Posterior vena cava (tissue), 2 donors: ENCODE measurements at places on chromosomes 6 and 20. TPM values are rescaled to one million over a fixed set of nuclear protein-coding genes. Genes with fewer than 3 reads are reported as not detected.

PRDM13 gene
- total RNA-seq, result not detected

MYMX gene
- not detected for total RNA-seq

GRCh38 chr6:89197141-89197540 lies 20.0 kb downstream of the GABRR1 start:
- no peak for DNase-seq

GRCh38 chr6:117550618-117551242 lies 51.6 kb downstream of the GOPC start:
- no peak for DNase-seq

DNA sequence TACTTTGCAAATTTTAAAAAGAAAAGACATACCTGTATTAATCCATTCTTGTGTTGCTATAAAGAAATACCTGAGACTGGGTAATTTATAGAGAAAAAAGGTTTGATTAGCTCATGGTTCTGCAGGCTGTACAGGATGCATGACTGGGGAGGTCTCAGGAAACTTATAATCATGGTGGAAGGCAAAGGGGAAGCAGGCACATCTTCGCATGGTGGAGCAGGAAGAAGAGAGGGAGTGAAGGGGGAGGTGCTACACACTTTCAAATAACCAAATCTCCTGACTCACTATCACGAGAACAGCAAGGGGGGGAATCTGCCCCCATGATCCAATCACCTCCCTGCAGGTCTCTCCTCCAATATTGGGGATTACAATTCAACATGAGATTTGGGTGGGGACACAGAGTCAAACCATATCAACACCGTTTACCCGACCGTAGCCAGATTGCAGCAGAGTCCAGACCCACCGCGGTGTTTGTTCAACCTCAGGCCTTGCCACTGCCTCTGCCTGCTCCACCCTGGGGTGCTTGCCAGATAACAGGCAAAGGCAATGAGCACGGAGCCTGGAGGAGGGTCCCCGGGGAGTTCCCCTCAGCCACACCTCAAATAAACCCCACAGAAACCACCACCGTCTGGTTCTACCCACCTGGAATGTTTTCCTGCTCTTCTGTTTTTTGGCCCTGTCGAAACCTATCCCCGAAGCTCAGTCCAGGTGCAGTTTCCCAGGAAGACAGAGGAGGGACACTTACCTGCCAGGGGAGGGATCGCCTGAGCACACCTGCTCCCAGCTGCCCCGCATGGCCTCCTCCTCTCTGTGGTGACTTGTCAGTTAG lies 142.2 kb upstream of the AFDN start:
- no peak for DNase-seq
